ENCODE measurements at places on chromosomes 12 and 14.

- DNase-seq: peak; percentile 86
Observed at GRCh38 chr14:102096569-102097188, 9.8 kb upstream of the HSP90AA1 start.

DNA sequence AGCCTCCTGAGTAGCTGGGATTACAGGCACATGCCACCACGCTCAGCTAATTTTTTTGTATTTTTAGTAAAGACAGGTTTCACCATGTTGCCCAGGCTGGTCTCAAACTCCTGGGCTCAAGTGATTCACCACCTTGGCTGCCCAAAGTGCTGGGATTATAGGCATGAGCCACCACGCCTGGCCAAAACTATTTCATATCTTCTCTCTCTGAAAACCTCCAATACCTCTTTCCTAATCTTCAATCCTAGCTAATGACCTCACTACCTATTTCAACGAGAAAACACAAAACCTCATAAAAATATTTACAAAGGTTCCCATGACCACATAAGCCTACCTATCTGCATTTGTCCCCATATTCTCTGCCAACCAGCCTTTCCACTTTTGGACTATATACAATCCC lies 32.3 kb upstream of the ANKS1B start:
- DNase-seq: no peak

- no peak for DNase-seq
Observed at GRCh38 chr12:20555771-20556170, 139.4 kb upstream of the SLCO1C1 start.

DNA sequence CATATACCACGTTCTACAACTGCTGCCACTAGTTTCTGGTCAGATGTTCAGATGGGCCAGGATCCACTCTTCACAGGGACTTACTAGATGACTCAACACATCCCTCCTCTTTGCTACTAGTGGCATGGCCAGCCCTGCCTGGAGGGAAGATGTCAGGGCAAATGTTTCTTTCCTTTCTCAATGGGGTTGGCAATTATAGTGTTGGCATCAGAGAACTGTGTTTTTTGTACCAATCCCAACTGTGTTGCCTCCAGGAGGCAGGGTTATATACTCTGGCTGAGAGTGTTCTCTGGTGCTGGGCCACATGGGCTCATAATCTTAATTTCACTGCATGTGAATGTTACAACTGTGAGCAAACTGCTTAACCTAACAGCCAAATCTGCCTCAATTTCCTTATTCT lies 69.9 kb upstream of the AVPR1A start:
- DNase-seq: no peak

- peak; percentile 78 for DNase-seq
Observed at GRCh38 chr12:13211859-13212664, 15.5 kb downstream of the EMP1 start.

DNA sequence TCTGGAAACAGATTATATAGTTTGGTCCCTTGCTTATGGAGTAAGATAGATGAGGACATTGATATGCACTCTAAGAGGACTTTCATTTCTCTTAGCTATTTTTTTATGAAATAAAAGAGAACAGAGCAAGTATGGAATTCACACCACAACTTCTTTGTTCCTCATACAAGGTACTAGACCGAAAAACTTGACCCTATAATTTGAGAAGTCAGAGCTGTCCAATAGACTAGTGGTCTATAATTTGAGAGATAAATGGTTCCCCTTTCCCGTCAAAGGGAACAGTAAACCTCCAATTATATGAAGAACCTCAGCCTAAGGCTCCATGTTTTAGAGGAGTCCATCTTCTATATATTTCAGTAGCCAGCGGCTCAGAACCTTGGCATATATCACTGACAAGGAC lies 58.5 kb upstream of the HIF1A start:
- DNase-seq: no peak

GRCh38 chr14:34732802-34733201 lies 18.4 kb upstream of the CFL2 start:
- no peak for DNase-seq

DNA sequence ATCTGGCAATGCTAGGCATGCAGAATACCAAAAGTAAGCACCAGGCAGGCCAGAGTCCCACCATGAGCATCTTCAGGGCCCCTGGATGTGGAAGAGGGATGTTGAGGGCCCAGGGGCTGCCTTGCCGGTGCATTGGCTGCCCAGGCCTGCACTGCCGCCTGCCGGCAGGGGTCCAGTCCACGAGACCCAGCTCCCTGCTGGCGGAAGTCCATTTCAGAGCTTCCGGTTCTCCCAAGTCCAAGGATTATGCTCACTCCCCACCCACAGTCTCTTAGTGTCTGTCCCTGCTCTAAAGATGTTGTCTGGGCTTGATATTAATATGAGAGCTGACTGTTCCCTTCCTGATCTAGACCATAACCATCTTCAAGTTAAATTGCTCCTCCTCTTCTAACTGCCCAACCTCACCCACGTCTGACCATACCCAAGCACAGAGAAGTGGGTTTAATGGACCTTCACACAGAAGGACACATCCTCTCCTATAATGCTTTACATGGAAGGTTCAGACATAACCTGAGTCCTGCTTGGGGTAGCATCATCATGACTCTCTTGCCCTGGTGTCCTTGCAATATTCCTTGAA lies 117.4 kb downstream of the DAD1 start:
- peak; percentile 79 for DNase-seq

DNA sequence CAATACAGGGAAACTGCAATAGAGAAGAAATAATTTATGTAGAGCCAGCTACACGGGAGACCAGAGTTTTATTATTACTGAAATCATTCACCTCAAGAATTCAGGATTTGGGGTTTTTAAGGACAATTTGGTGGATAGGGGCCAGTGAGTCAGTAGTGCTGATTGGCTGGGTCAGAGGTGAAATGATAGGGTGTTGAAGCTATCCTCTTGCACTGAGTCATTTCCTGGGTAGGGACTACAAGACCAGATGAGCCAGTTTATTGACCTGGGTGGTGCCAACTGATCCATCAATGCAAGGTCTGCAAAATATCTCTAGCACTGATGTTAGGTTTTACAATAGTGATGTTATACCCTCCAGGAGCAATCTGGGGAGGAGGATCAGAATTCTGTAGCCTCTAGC lies 486.3 kb downstream of the LRIG3 start:
- no peak for DNase-seq

GRCh38 chr12:26360062-26360461 lies 164.7 kb downstream of the SSPN start:
- DNase-seq: peak; percentile 18

DNA sequence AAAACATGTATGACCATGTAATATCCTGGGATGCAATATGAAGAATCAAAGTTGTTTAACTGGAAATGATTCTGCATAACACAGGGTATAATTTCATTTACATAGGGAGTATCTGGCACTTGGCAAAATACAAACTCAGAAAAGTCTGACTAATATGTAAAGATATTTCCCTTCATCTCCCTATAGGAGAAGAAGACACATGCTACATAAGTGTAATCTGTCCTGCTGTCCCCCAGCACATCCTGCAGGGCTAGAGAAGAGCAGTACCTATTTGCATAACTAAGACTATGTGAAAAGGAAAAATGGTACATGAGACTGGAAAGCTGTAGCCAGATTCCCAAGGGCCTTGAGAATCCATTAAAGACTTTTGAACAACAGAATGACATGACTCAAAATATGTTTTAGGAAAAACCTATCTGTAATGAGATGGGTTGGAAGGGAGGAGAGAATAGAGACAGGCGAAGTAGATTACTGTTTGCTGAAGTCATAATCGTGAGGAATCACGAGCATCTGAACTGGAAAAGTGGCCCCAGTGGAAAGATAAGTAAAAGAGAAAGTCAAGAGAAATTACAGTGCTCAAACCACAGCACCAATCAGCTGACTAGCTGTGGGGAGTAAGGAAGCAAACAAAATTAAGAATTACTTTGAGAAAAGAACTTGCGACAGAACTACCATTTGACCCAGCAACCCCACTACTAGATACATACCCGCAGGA lies 155.1 kb upstream of the HMGA2 start:
- no peak for DNase-seq

- no peak for DNase-seq
Observed at GRCh38 chr12:54153586-54153985, 35.2 kb downstream of the SMUG1 start.

Data from body of pancreas (tissue), 4 donors.